ENCODE measurements at places on chromosomes 12 and 14.
A peak's percentile ranks its signal among the peaks of the same experiment; 100 is the strongest.

GRCh38 chr14:66074537-66074936 is 411.6 kb upstream of the CCDC196 start:
- no peak for DNase-seq

DNA sequence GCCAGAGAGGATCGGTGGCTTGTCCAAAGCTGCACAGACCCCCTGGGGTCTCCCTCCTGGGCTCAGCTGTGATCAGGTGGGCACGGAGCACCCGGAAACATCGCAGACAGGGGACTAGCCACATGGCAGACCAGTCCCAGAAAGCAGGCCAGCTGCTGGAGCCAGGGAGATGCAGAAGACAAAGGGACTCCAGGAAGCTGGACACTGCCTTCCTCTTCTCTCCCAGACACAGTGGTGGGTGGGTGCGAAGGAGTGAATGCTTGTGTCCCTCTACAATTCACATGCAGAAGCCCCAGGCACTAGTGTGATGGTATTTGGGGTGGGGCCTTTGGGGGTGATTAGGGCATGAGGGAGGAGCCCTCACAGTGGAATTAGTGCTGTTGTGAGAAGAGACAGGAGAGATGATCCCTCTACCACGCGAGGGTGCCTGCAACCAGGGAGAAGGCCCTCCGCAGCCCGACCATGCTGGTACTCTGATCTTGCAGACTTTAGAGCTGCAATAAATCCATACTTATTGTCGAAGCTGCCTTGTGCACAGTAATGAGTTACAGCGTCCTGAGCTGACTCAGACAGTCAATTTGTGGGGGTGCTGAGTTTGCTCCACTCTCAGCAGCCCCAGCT is 95.2 kb downstream of the CALM1 start:
- DNase-seq, result no peak

DNA sequence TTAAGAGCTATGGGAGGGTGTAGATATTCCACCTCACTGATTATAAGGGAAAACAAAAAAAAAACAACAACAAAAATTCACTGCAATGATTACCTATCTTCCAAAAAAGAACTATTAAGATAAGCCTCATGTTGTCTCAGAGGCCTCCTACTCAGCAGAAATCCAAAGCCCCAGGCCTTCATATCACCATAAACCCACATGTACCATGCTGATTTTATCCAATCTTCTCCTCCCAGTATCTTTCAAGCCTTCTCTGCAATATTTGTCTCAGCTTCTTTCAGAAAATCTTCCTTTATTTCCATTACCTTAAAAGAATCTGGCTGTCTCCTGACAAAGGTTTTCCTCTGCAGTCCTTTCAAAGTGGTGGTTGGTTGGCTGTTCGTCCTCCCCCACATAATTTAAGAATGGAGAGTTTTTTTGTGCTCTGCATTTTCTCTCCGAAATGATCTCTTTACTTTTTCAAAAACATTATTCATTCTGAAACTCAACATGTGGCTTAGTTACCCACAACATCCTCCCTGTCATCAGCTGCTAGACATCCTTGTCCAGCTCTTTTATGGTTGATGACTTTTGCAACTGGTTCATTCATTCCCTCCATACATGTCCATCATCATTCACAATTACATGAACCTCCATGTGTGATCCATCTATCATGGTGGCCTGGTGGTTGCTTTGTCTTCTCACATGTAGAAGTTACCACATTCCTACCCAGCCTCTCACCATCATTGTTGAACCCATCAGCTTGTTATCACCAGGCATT is 2.9 kb upstream of the EPYC start:
- DNase-seq, result no peak

DNA sequence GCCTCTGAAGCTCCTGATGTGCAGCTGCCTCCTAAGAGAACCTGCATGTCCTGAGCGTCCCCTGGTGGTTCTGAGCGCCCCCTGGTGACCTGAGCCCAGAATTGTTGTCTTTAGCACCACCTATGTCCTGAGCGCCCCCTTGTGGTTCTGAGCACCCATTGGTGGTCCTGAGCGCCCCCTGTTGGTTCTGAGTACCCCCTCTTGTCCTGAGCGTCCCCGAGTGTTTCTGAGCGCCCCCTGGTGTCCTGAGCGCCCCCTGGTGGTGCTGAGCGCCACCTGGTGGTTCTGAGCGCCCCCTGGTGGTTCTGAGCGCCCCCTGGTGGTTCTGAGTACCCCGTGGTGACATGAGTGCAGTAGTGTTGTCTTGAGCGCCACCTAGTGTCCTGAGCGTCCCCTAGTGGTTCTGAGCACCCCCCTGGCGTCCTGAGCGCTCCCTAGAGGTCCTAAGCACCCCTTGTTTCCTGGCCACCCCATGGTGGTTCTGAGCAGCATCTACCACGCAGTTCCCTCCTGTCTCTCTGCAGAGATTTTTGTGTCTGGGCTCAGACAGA is 782.5 kb downstream of the TMEM121 start:
- peak; percentile 64 for DNase-seq

- DNase-seq, result peak; percentile 49
Observed at GRCh38 chr14:23183479-23183878, at the start of gene SLC7A8. Gene SLC7A8 (minus strand): TSS chr14:23183660. CDS start chr14:23182914, 746 bp downstream.

DNA sequence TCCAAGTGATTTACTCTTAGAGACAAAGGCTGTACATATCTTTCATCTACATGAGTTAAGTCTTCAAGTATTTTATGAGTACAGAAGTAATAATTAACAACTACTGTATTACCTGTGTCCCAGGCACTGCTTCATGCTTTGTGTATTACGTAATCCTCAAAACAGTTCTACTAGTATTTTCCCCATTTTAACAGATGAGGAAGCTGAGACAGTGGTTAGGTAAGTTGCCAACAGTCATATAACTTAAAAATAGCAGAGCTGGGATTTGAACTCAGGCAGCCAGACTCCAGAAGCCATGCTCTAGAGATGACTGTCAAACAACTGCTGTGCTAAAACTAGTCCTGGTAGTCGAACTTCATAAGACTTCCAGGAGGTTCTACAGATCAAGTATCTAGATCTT is 10.7 kb downstream of the TRMT5 start:
- DNase-seq, result no peak

GRCh38 chr14:101074196-101075024 is 170.9 kb upstream of the RTL1 start:
- DNase-seq, result no peak

- DNase-seq, result no peak
Observed at GRCh38 chr12:22682663-22683062, 57.7 kb downstream of the ETNK1 start.

- DNase-seq, result no peak
Observed at GRCh38 chr14:68503186-68503825, 289.6 kb downstream of the ZFP36L1 start.

DNA sequence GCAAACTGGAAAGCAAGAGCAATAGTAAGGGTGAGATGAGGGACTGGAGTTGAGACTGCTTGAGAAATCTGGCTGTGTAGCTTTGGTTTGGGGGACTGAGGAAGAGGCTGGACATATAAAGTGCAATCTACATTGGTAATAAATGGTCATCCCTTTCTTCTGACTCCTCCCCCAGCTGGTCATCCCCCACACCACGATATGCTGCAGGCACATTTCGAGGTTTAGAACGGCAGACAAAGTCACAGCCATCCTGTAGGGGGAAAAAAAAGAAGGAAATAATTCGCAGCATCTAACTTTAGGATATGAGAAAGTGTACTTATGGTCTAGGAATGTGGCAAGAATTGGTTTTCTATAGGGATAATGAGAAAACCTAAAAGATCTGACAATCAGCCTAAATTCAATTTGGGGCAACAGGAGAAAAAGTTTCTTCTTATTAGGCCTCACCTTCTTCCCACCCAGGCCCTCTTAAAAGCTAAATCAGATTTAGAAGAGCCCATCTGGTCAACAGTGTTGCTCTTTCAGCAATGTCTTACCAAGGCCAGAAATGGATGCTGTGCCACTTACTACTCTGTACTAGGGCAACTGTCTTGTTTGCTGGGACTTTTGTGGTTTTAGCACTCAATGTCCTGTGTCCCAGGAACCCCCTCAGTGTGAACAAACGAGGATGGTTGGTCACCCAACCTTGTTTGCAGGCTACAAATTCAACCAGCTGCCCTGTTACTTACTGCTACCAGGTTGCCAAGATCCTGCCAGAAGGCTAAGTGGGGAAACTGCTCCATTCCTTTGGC is 7.6 kb downstream of the M6PR start:
- DNase-seq, result no peak

DNA sequence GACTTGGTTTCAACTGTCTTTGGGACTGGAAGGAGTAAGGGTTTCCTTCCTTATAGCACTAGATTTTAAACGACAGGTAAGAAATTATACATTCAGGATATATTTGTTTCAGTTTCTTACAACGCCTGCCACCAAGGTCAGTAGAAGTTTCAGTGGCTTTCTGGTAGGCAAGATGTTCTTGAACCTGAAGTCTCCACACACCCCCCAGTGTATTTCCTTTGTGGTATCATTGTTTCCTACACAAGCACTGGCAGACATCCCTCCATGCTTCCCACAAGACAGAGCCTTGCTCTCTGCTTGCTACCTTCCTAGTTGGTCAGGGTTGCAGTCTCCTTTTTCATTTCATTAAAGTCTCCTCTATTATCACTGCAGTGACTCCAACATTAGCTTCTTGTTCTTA is 283.1 kb downstream of the FLRT2 start:
- DNase-seq, result no peak

GRCh38 chr14:64232095-64232838 is 61.9 kb downstream of the ESR2 start:
- DNase-seq, result no peak

DNA sequence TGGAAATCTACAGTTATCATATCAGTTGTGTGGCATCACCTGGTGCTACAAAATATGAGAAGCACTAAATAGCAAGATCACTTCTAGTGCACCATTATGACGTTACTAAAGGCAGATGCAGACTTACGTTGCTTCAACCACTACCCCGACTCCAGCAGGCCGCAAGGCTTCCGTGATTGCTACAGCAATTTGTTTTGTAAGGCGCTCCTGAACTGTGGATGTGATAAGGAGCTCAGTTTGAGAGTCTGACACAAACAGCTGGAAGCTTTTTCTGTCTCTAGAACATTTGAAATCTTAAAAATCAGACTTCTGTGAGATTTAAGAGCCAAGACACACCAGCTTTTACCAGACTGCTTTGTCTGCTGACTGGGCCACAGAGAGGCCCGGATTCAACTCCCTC is 57.0 kb downstream of the GCH1 start:
- DNase-seq, result no peak

DNA sequence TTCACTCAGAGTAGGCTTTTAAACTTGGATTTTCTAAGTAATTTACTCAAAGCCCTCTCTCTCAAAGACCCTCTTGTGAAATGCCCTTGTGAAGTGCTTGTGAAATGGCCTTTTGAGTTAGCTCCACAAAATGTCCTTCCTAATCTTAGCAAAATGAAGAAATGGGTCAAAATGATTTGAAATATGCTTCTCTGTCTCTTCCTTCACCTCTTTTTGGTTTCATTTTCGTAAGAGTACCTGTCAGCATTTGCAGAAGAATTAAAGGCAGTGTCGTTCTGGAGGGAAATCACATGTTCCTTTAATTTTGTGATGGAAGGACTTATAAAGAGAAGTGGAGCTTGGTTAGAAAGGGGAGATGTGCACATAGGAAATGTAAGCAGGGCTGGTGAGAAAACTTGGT is 93.7 kb downstream of the HMGA2 start:
- peak; percentile 9 for DNase-seq

DNA sequence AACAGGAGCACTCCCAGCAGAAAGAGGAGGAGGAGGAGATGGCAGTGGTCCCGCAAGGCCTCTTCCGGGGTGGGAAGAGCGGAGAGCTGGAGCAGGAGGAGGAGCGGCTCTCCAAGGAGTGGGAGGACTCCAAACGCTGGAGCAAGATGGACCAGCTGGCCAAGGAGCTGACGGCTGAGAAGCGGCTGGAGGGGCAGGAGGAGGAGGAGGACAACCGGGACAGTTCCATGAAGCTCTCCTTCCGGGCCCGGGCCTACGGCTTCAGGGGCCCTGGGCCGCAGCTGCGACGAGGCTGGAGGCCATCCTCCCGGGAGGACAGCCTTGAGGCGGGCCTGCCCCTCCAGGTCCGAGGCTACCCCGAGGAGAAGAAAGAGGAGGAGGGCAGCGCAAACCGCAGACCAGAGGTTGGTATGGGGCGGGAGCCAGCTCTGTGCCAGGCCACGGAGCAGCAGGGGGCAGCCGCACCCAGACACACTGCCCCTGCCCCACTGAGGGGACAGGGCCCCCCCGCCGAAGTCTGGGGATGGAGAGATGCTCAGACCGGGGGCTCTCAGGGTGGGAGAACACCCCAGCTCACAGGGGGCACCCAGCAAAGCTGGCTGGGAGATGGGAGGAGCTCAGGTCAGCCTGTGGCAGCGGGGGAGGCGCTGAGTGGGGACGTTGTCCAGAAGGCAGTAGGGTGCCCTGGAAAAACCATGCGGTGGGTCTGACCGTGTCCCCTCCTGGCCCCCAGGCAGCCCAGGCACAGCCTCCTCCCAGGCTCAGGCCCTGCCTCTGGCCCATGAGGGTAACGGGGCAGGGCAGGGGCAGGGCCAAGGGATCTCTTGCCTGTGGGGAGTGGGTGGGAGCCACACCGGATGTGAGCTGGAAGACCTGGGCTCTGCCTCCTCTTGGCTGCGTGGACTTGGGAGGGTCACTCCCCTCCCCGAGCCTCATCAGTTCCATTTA is 9.8 kb downstream of the CHGA start:
- no peak for DNase-seq
